Inflammatory macrophage treated with lipopolysaccharide for 4 hours (primary cell): ENCODE measurements at places on chromosomes 7 and 10.

DNA sequence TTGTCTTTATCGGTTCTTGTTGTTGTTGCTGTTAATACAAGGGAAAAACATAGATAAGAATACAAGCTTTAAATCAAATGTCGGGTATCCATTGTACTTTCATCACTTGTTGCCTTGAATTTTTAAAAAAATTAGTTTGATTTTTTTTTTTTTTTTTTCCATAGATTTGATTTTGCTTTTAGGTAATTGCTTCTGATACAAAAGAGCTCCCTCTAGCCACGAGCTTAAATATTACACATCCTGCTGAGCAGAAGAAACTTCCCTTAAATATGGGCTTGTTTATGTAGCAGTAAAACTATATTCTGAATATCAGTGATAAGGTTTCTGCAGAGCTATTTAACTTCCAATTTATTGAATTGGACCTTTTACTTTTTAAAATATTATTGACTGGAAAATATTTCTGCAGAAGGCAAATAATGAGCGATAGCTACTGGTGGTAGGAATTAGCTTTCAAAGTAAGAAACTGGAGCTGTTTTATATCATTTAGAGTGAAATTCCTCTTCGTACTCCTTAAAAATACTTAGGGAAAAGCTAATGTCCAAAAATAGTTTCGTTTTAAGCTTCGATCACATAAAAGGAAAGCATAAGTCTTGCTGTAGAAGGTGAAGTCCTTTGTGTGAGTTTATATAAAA lies 216.9 kb downstream of the POLR1F start:
- DNase-seq = peak; percentile 28

GRCh38 chr7:142557971-142558582 lies 191.2 kb upstream of the PRSS1 start:
- DNase-seq = peak; percentile 73

DNA sequence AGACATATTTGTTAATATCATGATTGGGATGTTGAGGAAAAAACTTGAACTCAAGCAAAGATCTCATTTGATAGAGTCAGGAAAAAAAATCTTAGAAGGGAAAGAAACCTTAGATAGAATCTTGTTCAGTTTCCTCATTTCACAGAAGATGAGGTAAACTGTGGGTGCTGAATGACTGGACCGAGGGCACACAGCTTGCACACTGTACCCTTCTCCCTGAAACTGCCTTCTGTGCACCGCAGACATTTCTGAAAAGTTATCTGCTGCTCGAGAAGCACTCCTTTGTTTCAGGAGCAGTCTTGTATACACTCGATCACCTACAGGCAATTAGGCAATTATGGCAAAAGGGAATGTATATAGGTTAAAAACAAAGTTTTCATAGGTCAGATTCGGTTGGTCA lies 167.4 kb downstream of the SKAP2 start:
- peak; percentile 17 for DNase-seq

DNA sequence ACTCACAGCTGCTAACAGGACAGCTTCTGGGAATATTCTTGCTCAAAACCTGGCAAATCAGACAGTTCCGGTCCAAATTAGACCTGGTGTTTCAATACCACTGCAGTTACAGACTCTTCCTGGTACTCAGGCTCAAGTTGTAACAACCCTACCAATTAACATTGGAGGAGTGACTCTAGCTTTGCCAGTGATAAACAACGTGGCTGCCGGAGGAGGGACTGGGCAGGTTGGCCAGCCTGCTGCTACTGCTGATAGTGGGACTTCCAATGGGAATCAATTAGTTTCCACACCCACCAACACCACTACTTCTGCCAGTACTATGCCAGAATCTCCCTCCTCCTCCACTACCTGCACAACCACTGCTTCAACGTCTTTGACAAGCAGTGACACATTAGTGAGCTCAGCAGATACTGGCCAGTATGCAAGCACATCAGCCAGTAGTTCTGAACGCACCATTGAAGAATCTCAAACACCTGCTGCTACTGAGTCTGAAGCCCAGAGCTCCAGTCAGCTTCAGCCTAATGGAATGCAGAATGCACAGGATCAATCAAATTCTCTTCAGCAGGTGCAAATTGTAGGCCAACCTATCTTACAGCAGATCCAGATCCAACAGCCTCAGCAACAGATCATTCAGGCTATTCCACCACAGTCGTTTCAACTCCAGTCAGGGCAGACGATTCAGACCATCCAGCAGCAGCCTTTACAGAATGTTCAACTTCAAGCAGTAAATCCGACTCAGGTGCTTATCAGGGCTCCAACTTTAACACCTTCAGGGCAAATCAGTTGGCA lies 2.1 kb downstream of the SP4 start:
- no peak for DNase-seq

DNA sequence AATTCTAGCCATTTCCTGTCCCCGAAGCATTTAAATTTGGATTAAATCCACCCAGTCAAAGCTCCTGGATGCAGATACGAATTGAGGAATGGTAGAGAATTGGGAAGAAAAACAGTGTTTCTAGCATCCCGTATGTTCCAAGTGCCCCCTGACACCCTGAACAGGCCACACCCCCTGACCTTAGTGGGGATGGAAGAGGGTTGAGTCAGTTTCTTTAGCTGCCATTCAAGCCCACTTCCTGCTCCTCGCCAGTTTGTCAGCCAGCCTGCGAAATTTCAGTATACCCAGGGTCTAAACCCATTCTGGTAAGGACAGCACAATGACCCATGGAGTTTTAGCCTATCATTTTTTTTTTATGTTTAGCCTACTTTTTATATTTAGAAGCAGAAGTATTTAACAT lies 101.1 kb downstream of the PKD1L1 start:
- DNase-seq = no peak

GRCh38 chr7:128899392-128899791 lies 11.1 kb downstream of the KCP start:
- no peak for DNase-seq

DNA sequence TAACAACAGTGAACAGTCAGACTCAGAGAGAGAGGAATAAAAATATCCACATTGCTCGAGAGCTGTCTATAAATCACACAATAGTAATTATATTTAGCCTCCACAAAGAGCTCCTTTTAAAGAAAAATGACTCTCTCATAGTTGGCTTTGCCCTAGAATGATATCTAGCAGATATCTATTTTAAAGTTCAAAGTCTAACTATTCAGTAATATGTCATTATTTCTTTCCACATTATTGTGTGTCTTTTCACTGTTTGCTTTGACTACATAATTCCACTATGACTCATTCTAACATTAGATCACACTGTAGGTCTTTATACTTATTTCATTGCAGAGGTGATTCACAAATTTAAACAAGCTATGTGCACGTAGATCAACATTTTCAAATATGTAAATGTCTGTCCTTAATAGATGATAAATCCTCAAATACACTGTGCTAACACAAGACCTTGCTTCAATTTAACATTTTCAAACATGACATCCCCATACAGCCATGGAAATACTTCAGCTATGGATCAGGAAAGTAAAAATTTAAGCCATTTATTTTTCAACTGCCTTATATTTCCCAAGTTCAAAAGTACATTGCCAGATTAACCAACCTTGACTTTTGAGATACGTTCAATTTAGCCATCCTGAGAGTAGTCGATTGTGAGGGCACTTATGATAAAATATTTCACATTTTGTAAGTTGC lies 99.9 kb upstream of the AKR1E2 start:
- DNase-seq = peak; percentile 4

DNA sequence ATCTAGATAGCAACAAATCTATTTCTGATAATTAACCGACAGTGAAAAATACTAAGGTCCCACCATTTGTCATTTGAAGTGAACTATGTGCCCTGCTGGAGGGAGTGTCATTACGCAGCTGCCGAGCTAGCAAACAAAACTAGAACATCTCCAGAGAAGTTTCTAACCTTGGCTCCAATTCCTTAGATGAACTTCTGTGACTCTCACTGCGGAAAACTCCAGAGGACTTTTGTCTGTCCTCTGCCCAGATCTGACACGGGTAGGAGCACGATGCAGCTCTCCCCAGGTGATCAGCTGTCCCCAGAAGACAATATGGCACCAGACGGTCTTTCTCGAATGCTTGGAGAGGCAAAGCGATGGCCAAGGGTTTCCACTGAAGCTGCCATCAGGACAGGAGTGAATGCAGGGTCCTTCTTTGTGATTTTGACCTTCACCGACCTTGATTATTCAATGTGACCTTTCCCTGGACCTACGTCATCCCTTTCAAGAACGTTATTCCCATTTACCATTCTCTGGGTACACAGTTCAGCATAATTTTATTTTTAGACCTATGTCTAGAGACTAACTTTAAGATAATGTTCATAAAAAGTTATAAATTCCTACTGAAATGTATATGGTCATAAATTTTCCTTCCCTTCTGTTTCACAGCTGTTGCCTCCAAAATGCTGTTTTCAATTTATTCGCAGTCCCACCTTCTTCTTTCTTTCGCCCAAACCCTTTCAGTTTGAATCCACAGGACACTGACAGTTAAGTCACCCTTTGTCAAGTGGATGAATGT lies 116.7 kb upstream of the C7orf33 start:
- no peak for DNase-seq

- DNase-seq = peak; percentile 46
Measured at GRCh38 chr10:77082601-77083252, 554.9 kb downstream of the KCNMA1 start.

DNA sequence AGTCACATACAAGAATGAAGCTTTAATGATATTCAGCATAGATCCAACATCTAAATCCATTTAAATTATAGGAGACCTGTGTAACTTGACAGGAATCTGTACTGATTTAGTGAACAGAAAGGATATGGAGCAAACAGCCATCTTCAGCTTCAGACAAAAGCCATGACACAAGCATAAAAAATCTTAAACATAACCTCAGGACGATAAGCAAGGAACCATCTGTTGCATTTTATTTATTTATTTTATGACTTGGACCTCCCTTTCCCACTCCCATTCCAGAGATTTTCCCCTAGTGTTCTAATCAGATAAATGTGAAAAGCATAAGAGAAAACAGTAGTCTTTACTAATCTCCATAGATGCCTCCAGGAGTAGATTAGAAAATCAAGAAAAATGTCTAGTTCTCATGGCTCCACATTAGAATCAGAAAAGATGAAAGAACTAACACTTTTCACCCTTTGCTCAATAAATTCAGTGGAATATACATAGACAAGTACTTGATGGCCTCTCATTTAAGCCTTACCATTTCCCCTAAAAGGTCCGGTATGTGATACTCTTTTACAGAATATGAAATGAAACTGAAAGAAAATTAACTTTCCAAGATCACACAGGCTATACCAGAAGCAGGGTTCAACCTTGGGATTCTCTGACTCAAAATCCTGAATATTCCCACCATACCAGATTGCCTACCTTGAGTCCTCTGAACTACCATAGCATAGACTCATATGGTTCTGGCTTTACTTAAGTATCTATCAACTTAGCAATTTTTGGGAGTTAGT lies 15.2 kb downstream of the CACNA2D1 start:
- no peak for DNase-seq

DNA sequence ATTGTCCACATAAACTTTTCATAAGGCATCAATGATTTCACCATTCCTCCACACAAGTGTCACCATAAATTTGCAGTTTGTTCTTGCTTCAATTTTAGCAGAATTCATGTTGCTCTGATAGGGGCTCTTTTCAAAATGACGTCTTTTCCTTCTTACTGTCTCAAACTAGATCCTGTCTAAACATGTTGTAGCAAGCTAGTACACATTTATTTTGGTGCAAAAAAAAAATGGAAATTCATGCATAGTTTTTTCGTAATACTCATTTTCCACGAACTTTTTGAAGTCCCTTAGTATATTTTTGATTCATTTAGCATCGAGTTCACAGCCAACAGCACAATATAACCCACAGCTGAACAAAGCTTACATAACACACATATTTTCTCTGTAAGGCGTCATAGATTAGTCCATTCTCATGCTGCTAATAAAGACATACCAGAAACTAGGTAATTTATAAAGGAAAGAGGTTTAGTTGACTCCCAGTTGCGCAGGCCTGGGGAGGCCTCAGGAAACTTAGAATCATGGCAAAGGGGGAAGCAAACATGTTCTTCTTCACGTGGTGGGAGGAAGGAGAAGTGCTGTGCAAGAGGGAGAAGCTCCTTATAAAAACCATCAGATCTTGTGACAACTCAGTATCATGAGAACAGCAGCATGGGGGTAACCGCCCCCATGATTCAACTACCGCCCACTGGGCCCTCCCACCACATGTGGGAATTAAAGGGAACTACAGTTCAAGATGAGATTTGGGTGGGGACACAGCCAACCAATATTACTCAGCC lies 301.5 kb downstream of the CCDC3 start:
- DNase-seq = peak; percentile 20
